Activated CD4-positive, alpha-beta T cell treated with anti-CD3 and anti-CD28 coated beads for 1 hour (primary cell): ENCODE measurements at places on chromosomes 12 and 14.

GRCh38 chr12:109014984-109015765, 5.7 kb downstream of the SVOP start:
- no peak for DNase-seq

DNA sequence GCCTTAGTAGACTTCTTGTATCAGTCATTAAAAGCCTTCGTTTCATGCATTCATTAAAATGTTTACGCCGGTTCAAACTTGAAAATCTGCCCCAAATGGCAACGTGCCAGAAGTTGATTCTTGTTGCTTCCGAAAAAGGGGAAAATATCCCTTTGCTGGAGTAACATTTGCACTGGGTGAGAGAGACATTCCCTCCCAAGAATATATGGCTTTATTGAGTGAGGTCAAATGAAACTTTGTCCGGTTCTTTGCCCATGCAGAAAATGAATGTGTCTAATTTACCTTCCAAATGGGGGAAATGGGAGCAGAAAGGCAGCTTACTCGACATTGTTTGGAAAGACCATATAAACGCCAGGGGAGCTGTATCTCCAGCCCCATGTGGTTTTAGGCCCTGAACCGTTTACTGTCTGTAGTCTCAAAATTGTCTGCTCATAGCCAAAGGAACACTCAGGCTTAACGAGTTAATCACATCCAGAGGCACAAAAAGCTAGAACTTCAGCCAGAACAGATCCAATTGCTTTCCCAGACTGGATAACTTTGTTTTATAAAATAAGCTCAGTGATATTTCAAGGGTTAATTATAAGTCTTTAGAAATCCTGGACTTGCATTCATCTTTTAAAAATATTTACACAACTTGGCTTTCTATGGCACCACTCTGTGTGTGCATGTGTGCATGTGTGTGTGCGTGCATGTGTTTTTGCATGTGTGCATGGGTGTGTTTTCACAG, 2.9 kb upstream of the EMP1 start:
- no peak for DNase-seq

DNA sequence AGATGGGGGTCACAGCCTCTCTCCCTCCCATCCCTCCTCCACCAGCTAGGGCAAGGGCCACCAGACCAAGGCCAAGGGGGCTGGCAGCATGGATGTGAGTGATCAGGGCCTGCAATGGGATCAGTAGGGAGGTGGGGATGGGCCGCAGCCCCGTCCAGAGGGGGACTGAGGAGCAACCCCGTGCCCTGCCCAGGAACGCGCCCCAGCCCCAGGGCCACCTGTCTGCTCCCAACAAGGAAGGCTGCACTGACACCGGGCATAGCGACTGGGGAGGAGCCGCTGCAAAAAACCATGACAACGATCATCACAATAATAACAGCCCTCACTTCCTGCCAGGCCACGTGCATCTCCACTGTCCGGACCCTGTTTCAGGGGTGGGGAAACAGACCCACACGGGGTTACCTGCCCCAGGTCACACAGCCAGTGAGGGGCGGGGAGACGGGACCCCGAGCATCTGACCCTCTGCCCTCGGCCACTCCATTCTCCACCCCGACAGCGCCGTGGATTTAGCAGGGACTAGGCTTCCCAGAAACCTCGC, 24.3 kb downstream of the NCOR2 start:
- no peak for DNase-seq

DNA sequence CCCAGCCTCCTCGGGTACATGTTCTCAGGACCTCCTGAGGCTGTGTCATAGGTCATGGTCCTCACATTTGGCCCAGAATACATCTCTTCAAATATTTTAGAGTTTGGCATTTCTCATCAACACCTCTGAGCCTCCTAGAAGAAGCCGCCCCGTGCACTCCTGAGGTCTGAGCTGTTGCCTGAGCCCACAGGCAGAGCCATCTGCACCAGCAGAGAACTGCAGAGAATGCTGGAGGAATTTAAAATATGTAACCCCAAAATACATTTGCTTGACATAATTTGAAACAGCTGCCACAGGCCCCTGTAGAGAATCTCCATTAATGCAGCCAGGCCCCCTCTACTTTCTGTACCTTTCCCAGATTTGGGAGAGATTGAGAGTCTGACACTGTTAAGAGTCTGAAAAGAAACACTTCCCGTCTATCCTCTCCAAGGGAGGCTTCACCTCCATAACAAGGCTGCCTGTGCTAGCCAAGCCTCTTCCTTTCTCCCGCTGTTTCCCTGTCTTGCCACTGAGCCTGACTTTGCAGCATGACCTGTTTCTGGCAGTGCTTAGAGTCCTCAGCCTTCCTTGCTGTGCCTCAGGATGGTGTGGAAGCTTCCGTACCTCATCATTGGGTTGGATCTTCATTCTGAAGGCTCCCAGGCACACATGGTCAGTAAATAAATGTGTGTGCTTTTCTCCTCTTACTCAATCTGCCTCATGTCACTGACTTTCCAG, 95.4 kb upstream of the SFSWAP start:
- no peak for DNase-seq

DNA sequence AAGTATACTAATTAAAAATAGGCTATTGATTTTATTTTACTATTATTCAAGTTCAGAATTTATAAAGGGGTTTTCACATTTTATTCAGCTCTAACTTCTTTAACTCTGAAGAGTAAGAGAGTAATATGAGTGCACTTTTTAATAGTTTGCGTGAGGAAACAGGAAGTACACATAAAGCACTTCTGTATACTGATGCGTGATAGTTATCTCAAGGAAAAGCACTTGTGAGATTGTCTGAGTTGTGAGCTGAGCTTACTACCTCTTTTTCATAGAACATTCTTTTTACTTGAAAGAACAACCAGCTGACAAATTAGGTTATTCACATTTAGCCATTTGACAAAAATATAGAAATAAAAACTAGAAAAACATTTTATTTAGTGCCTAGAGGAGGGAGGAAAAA, 1.9 kb downstream of the RAD51AP1 start:
- DNase-seq: no peak

DNA sequence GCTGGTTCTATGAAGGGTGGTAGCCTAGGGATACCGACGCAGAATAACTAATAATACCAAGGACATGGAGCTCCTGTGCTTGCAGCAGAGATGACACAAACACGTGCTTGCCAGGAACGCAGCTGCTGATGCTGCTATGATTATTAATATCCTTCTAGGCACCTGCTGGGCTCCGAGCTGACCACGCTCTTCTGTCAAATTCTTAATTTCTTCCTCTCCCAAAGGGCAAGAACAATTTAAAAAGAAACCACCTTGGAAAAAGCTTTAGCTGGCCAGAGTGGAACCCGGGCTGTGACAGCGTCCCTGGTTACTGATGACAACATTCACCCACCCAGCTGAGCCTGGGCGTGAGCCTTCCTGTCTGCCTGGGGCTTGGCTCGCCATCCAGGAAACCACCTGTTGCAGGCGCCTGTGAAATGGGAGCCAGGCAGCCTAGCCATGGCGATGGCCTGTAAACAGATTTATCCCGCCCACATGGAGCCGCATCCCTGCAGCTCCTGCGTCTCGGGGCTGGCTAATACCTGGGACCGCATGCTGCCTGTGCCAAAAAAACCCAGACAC, 28.8 kb downstream of the CLMN start:
- no peak for DNase-seq

DNA sequence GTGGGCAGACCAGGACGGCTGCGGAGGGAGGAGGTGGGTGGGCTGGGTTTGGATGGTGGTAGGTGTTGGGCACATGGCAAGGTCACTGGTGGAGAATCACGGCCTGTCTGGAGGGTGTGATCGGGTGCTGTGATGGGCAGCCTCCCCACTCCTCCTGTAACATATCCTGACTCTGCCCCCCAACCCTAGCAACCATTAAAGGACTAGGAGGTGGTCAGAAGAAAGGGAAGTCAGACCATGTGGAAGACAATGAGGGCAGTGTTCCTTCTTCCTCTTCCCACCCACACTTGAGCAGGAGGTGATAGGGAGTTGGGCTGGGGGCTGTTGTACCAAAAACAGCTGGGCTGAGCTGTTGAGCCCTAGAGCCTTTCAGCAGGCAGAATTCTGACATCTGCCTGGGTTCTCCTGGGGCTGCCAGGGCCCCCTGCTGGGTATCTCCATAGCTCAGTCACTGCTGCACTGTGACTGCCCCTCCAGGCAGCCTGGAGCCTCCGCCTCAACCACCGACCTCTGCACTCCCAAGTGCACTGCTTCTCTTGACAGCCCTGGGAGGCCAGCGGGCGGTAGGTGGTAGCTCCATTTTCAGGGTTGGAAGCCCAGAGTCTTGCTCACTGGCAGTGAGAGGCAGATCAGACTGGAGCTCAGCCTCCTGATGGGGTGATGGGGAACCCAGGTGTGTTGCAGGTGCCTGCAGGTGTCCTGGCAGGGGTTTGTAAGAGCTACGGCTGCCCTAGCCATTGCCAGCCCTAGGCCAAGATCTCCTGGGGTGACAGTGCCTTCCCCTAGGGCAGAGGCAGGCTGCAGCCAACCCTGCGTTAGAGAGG, 15.4 kb downstream of the VASH1 start:
- DNase-seq: no peak

- no peak for DNase-seq
These were observed 118.8 kb downstream of the KCNK10 start for GRCh38 chr14:88204221-88204620.

GRCh38 chr12:68959891-68960464, 27.0 kb upstream of the CPM start:
- DNase-seq: no peak

DNA sequence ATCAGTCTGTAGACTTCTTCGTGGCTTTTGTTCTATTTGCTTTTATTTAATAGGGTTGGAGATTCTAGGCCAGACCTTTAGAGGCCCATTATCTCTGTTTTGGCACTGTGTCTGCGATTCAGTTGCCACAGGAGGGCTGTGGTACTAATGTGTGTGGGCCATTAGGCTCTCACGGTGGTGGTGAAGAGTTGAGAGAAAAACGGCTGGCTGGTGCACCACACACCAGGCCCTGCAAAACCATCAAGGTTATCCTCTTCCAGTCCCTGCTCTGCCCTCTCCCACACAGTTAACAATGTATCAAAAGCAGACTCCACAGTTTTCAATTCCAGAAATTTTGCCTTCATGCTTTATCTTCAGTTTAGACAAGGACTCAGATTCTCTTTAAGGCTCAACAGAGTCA, 97.7 kb downstream of the MYF5 start:
- DNase-seq: no peak

DNA sequence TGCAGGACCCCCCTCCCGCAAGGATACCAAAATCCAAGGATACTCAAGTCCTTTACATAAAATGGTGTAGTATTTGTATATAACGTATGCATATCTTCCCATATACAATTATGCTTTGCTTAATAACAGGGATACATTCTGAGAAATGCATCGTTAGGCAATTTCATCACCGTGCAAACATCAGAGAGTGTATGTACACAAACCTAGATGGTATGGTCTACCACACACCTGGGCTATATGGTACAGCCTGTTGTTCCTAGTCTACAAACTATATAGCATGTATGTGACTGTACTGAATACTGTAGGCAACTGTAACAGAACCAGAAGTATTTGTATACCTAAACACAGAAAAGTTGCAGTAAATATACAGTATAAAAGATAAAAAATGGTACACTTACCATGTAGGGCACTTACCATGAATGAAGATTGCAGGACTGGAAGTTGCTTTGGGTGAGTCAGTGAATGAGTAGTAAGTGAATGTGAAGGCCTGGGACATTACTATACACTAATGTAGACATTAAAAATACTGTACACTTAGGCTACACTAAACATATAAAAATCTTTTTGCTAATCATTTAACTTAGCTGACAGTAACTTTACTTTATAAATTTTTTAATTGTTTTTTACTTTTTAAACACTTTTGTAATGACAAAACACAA, 141.1 kb downstream of the SLC41A2 start:
- DNase-seq: no peak

DNA sequence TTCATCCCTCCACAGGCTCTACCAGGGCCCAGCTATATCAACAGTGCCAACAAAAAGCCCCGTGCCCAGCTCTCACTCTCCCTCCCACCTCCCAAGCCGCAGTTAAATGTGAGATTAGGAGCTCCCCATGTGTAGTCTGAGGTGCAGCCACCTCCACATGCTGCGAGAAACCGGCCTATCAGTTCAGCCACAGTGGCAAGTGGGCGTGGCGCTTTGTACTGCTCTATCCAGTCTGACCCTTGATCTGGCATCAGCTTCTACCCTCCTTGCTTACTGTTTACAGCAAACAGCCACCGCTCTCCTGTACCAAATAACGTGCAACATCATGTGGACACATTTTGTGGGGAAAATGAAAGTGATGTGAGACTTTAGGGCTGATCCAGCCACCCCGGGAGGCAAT, 1.7 kb downstream of the PLEK2 start:
- no peak for DNase-seq

GRCh38 chr14:98591161-98591560, 680.8 kb downstream of the BCL11B start:
- no peak for DNase-seq

DNA sequence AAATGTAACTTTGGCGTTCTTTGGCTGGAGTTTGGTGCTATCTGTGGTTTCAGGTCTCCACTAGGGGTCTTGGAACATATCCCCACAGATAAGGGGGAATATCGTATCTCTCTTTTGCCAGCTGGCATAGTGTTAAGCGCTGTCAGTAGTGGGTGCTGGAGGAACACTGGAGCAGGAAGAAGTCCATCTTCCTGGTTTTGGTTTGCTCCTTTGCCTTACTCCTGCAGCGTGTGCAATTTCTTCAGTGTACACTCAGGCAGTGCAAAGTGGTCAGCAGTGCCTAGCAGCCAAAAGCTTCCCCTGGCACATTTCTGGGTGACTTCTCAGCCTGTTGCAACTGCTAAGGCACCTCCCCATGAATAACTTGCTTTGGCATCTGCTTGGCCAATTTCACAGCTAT, 11.7 kb upstream of the RIPK3 start:
- DNase-seq: no peak

DNA sequence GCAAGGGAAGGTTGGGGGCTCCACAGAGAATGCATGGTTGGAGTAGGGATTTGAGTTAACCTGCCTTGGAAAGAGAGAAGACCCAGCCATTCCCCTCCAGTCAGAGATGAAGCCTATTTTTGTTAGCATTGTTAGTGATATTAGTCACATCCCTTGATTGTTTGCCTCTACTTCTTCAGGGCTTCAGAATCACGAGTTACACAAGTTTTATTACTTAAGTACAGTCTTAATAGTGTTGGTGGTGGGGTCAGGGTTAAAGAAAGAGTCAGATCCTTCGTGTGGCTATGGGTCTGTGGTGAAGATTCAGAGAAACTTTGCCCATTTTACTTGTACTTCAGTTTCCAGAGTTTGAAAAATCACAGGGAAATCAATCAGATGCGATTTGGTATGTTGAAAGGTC, 363.1 kb downstream of the LRIG3 start:
- DNase-seq: no peak

- DNase-seq: no peak
These were observed 221.7 kb downstream of the ZFP36L1 start for GRCh38 chr14:68571114-68571591.

GRCh38 chr12:129848876-129849275, 54.9 kb downstream of the TMEM132D start:
- no peak for DNase-seq

GRCh38 chr12:5809586-5809985, 135.5 kb downstream of the ANO2 start:
- DNase-seq: no peak

DNA sequence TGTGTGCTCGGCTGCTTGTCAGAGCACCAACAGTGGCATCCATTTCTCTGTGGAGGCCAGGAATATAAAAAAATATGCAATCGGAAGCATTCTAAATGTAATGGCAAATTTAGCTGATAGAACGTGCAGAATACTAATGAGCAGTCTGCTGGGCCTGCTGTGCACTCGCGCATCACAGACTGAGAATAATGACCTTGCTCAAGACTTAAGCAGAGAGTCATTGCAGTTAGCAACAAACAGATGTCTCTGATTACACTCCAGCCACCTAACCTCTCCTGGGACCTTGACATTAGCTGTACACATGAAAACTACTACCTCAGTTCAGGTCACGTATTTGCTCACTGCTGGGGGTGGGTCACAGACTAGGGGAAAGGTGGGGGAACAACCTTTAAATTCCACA, 269.2 kb upstream of the DAAM1 start:
- no peak for DNase-seq
